ENCODE measurements at places on chromosomes 7 and 10.

DNA sequence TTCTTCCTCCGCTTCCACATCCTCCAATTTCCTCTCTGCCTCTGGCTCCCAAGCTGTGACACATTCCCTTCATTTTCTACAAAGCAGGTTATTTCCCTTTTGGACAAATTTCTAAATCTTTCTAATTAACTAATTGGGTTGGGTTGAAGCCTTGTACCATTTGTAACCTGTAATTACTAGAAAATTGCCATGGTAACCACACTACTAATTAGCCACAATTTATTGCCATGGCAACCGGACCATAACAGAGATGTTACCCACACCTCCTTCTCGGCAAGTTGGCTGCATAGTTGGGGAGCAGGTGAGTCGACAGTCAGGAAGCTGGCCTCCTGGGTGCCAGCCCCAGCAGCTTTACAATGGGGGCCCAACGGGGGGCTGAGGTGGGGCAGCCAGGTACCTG, 61.6 kb downstream of the GOLGA7B start:
- peak; percentile 40 for DNase-seq

GRCh38 chr10:70255329-70256299, 22.4 kb upstream of the PPA1 start:
- DNase-seq: no peak

GRCh38 chr10:802506-802905, 113.0 kb upstream of the DIP2C start:
- no peak for DNase-seq

GRCh38 chr7:101093906-101094305, 8.6 kb downstream of the TRIM56 start:
- DNase-seq: no peak

- no peak for DNase-seq
Measured at GRCh38 chr10:21318540-21319167, 206.8 kb downstream of the SKIDA1 start.

- DNase-seq: no peak
Measured at GRCh38 chr10:15046626-15047025, 2.9 kb downstream of the OLAH start.
